ENCODE measurements at places on chromosomes 4 and X.

DNA sequence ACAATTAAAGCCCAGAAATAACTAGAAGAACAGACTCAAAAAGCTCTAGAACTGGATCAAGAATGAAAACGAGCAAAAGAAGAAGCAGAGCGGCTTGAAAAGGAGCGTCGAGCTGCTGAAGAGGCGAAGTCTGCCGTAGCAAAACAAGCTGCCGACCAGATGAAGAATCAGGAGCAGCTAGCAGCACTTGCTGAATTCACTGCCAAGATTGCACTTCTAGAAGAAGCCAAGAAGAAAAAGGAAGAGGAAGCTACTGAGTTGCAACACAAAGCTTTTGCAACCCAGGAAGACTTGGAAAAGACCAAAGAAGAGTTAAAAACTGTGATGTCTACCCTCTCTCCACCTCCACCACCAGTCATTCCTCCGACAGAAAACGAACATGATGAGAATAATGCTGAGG, 56.1 kb upstream of the PPP4R3C start:
- DNase-seq, result no peak

DNA sequence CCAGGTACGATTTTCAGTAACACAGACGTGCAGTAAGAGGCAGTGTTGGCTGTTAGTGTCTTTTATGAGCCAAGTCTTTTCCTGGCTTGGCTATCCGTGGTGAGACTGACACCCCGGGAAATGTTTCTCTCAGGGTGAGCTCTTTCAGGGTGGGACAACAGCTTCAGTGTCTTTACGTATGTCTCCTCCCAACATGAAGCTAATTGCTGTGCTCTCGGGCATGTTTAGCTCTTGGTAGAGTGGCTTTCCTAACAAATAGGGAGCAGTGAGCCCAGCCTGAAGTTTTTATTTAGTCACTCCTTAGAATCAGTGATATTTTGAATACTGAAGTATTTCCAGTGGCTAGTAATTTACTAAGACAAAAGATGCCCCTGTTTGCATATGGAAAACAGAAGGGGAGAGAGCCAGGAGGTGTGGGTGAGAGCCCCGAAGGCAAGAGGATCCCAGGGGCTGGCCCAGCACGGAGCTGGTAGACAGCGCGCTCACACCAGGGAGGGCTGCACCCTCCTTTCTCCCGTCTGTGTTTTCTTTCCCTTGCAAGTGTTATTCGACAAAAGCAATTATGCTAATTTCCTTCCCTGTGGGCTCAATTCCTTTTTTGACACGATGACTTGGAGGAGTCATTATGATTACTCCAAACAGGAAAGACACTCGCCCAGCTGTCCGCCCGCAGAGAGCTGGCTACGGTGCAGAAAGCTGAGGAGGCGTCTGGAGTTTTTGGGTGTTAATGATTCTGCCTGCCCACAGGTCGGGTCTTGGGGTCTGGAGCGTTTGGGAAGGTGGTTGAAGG, 47.7 kb downstream of the PDGFRA start:
- DNase-seq, result no peak

DNA sequence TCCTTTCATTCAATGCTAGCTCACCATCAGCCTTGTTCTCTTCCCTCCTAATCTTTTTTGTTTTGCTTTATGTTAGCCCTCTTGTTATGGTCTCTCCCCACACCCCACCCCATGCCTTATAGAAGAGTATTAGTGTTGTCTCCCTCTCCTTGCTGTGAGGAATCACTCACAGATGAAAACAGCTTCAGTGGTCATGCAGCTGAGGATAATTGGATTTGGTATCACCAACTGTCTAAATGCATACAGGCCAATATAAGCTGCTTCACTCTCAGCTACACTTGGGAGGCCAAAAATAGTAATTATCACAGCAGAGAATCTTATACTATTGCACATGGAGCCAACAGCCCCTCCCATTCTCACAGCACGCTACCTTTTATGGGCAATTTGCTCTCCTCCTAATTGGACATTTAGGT, 494.6 kb upstream of the FAM241A start:
- no peak for DNase-seq

- DNase-seq, result no peak
These were observed 170.3 kb downstream of the VEGFC start for GRCh38 chr4:176622251-176622948.

DNA sequence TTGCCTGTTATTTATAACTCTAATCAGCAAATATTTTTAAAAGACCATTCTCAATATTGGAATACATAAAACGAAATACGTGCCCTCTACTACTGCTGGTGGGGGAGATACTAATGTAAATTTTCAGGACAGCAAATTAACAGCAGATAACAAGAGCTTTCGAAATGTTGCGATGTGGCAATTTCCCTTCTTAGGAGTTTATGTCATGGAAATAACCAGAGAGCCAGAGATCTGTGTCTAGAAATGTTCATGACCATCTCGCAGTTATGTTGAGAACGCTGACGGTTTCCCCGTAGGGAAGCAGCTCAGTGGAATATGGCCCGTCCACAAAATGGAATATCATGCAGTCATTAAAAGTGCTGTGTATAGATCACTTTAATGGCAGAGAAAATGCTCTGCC, 238.4 kb upstream of the PSAPL1 start:
- no peak for DNase-seq

- no peak for DNase-seq
These were observed 63.5 kb downstream of the SHROOM3 start for GRCh38 chr4:76498550-76498949.

DNA sequence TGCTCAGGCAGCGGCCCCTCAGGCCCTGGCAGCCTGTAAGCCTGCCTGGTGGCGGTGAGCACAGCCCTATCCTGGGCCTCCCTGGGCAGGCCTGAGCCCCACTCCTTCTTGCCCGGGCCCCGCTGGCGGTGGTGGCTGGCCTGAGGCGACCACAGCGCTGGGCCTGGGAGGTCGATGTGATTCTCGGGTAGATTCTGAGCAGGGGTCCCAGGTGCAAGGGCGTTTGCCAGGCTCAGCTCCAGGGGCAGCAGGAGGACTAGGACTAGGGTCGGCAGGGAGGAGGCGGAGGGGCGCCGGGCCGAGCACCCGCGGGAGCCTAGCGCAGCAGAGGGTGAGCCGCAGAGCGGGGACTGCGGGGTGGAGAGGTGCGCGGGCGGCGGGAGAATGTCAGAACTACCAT, 17.0 kb downstream of the FAM9A start:
- DNase-seq, result no peak

- DNase-seq, result no peak
These were observed 138.7 kb downstream of the AFAP1 start for GRCh38 chr4:7801001-7801400.

DNA sequence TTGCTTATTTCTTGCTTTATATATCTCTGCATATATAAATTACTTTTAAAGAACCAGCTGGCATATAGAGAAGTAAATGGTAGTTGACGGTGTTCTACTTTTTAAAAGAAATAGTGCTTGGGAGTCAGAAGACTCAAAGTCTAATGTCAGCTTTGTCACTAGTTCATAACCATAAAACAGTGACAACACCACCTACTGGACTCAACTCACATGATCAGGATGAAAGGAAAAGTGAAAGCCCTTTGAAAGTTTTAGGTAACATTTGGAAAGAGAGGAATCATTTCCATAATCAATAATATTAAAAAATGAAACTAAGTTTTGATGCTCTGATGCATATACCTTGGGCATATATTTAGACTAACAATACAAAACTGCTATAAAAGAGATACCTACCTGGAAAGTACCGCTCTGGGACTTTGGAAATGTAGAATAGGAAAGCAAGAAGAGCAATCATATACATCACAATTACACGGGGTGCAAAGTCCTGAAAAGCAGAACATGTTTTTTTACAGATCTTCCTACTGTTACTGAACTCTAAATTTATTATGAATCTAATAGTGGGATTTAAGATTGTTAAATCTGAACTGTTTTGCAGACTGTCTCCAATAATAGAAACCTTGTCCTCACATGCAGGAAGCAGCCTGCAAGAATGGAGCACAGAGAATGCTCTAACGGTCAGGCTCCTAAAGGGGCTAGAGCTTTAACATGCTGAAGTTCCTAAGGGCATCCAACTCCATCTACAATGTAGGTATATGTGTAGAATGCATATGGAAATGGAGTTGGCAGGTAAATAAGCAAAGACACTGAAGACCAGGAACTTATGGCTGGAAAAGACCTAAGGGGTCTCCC, 15.6 kb downstream of the PAQR3 start:
- no peak for DNase-seq

DNA sequence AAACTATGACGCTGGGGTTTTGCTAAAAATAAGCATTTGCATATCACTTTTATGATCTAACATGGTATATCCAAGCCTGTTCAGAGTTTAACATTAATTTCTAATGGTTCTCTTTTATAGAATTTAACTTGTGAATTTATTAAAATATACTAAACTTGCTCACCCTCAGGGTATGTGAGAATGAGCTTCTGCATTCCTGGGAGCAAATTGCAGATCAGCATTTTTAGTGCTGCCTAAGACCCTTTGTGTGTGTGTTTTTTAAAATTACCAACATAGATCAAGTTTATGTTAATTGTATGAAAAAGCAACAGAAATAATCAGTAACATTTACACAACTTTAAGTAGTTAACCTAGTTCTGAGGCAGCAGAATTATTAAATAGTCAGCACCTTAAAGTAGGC, 218.0 kb upstream of the AGA start:
- no peak for DNase-seq

DNA sequence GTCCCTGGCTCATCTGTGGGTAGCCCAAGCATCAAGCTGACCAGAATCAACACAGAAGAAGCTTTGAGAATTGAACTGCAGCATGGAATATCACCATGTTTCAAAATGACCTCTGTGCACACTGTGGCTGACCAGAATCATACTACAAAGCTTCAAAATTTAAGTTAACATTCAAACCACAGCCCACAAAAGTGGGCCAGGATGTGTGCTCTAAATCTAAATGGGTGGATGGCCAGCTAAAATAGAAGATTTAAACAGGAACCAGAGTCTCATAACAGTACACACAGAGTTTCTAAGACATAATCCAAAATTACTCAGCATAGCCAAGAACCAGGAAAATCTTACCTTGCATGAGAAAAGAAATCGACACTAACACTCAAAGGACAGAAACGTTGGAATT, 46.1 kb downstream of the KLF3 start:
- DNase-seq, result no peak

GRCh38 chr4:140130677-140131076, 23.3 kb downstream of the MAML3 start:
- DNase-seq, result no peak

DNA sequence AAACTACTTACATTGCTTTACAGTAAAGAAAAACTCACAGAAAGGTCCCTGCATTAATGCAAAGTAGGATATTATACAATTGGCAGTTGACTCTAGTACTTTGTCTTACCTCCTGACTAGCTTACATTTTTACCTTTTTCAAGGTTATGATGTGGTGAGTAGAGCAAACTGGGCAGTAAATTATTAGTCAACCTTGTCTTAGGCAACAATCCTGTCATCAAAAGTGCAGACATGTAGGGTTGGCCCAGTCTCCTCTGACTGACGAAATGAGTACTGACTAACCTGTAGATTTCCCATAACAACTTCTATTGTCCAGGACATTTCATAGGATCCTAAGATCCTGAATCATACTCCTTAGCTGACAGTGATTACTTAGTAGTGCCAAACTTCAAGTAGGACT, 142.0 kb upstream of the NUDT6 start:
- DNase-seq, result no peak

DNA sequence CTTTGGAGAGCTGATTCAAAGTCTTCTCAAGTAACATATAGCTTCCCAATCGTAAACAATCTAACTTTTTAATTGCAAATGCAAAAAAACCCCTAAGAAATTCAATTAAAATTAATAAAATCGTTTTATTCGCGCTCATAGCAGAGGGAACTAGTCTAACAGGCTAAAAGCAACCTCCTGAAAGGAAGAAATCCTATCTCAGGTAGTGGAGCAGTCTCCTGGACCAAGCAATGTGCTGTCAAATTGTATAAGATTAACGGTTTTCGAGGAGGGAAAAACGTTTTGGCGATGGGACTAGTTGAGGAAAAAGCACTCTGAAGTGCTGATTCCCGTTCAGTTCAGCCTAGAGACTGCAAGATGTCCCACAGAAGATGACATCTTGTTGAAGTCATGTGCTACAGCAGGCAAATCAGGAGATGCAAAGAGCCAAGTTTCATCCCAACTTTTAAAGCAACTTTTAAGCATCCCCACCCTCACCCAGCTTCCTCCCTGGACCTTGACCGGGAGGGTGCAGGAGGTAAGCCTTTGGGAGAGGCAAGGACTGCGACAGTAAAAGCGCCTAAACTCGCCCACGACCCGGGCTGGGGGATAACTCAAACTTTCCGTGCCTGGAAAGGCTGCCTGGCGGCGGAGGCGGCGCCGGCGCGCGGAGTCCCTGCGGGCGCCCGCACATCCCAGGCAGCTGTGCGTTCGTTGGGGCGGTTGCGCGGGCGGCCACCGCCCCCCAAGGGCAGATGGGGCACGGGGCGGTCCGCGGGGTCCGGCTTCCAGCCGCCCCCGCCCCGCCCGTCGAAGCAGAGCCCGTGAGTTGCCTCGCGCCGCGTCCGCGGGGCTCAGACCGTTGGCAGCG, 784 bp downstream of the MAP7D3 start:
- peak; percentile 8 for DNase-seq

DNA sequence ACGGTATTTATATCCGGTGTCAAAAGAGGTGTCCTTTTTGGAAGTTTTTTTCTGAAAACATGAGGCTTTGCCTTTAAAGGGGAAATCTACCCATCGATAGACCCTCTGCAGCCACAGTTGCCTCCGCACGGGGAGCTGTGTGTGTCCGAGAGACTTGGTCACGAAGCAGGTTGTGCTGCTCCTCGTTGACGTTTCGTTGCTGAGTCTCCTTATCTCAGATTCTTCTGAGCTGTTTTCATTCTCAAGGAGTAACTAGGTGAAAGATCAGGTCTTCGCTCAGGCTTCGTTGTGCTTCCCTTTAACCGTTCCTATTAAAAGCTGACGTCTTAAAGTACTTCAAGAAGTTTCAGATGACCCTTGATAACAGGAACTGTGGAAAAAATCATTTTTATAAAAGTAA, 23.8 kb downstream of the TRMT44 start:
- no peak for DNase-seq

- DNase-seq, result no peak
These were observed 107.6 kb downstream of the PRDM5 start for GRCh38 chr4:120814886-120815285.

- DNase-seq, result no peak
These were observed 317.5 kb downstream of the RAPGEF2 start for GRCh38 chr4:159420162-159421057.

- no peak for DNase-seq
These were observed 73.4 kb upstream of the MAGEB2 start for GRCh38 chrX:30141966-30142365.

DNA sequence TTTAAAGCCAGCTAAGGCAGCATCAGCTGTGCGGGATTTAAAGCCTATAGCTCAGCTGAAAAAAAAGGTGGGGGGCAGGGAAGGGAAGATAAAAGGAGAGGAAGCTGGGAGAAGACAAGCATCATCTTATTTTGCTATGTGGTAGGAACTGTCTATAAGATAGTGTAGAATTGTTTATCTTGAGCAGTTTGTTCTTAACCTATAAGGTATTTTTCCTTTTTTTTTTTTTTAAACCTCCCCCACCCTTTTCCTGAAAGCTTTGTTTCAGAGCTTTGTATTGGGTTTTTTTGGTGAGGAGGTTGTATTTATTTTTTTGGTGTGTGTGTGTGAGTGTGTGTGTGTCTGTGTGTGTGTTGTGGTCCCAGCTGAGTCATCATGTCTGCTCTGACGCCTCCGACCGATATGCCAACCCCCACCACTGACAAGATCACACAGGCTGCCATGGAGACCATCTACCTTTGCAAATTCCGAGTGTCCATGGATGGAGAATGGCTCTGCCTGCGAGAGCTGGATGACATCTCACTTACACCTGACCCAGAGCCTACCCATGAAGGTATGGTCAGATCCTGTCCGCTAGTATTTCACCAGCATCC, 531 bp downstream of the RUFY3 start:
- no peak for DNase-seq

Measured in stimulated activated CD8-positive, alpha-beta memory T cell treated with anti-CD3 and anti-CD28 coated beads, Interleukin-2, amount 100 ng/mL, for 1 hour (primary cell).